ENCODE measurements at places on chromosomes 4 and X.

DNA sequence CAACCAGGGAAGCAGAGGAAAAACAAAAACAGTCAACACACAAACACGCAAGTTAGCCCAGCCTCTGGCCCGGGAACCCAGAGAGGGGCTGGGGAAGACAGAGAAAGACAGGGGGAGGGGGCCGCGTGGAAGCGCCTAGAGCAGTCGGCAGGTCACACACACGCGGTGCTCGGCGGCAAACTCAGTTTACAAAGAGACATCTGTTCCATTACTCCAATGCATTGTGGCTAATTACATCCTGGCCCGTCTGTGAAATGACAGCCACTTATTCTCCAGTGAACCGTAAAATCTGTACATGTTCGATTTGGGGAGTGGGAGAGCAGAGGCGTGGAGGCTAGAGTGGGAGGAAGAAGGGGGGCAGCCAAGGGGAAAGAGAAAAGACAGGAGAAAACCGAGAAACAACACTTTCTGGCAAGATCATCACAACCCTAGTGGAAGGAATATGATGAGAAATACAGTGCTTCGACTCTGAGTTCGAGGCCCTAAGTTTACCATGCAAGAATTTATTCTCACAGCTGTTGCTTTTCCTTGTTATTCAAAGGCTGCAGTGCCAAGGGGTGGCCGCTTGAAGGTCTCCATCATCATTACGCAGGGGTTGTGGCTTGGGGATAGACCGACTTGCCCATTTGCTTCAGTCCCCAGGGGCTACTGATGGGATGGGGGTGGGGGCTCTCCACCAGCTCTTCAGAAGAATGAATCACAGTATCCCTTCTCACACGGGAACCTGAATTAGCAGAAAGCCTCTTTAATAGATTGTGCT is 167.7 kb downstream of the MGST2 start:
- no peak for DNase-seq

GRCh38 chr4:17597517-17597916 is 16.9 kb upstream of the MED28 start:
- no peak for DNase-seq

DNA sequence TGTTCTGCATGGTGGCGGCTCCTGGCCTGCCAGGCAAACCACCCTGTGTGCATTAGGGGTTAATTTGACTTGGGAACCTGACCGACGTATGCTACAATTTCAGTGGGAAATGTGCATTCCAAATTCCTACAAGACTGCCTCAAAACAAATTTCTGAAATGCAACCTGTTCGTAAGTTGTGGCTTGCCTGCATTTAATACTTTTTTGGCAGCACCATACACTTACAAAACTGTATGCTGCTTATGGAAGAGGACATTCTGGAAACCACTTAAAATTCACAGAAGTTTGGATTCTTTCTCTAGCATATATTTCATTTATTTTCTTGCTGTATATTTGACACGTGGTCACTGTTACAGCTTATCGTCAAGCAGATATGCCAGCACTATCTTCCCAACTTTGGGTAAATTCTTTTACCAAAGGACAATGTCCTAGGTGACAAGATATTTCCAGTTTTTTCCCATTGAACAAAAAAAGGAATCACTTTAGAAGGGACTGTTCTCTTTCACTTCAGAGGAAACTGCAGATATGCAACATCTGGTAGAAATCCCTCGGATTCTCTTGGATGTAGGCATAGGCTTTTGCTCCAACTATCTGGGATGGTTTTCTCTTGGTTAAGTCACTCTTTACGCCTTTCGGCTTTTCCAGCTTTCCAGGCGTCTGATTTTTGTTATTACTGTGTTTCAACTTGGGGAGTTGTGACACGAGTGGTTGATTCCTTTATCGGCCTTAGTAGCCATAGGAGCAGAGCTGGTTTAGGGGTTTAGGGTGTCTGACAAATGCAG is 9.7 kb upstream of the TENM3 start:
- DNase-seq, result no peak

- DNase-seq, result no peak
Measured at GRCh38 chr4:144178414-144178813, 37.9 kb upstream of the GYPA start.

DNA sequence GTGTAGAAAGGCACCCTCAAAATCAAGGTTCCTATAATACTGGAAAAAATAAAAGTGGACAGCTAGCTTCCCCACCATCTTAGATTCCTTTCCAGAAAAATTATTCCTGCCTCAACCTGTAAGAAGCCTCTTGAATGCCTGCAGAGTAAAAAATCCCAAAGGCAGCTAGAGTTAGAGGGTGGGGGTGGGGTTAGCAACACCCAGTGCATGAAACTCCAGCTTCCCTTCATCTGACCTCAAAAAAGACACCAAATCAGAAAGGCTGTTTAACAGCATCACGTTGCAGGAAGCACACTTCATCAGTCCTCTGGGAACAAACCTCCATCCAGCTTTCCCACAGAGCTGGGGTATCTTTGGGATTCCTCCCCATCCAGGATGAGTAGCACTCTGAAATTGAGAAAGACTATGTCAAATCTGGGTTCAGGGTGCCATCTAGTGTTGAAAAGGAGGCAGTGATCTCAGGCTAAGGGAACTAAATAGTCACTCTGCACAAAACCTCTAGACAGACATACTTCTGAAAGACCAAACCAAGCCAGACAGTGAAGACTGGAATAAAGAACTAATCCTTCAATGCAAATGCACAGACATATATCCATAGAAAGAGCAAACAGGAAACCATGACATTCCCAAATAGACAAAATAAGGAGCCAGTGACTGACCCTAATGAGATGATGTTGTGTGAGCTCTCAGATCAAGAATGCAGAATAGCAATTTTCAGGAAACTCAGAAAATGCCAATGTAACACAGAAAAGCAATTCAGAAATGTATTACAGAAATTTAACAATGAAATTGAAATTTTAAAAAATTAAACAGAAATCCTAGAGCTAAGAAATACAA is 97.9 kb downstream of the ARHGEF9 start:
- peak; percentile 58 for DNase-seq

DNA sequence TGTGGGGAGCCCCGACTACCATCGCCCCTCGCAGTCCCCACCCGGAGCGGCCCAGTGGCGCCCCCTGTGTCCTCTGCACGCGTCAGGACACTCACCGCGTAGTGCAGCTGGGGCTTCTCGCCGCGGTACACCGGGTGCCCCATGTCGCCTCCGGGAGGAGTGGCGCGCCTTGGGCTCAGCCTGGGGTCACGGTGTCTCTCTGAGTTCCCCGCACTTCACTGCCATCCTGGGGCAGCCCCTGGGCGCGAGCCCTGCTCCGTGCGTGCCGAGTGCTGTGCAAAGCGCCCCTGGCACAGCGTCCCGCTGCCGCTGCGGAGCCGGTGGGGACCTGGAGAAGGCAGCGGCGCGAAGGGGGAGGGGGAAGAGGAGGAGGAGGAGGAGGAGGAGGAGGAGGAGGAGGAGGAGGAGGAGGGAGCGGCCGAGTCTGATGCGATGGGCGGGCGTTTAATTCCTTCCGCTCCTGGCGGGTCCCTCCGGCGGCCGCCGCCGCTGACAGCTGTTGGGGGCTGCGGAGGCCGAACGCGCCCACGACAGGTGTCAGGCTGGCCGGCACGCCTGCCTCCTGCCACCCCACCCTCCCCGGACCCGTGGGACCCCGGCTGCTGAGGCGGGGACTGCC is 134.3 kb downstream of the AMELX start:
- no peak for DNase-seq

DNA sequence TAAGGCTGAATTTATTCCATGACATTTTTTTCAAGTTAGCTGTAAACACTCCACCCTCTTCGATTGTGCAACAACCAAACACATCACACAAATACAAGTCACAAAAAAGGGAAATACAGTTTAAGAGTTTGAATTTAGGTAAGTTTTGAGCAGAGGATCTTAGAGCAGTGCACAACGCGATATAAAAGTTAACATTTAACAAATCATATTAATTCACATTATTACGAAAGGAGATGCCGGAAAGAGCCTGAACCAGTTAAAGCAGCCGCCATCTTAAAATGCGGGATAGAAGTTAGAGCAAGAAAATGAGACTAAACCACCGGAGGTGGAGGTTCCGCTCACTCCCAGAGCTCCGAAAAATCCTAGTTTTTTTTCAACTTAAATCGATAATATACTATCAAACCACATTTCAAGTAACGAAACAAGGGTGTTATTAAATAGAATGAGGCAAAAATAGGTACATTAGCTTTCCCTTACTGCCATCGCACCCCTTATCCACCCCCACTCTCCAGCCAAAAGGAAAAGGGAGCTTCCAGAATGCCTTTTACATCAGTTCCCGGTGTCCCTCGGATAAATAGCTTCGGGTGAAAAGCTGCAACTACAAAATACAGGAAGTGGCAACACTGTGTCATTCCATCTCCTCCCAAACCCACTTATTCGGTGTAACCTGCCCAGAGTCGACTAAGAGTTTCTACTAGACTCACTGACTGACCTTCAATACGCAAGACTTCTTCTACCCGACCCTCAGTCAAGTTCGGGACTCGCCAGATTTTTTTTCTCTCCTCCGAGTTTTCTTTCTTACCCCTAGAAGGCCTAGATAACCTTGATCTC is 1.9 kb downstream of the UBE2D3 start:
- peak; percentile 69 for DNase-seq

GRCh38 chrX:107470198-107470597 is 20.7 kb downstream of the FRMPD3 start:
- no peak for DNase-seq

DNA sequence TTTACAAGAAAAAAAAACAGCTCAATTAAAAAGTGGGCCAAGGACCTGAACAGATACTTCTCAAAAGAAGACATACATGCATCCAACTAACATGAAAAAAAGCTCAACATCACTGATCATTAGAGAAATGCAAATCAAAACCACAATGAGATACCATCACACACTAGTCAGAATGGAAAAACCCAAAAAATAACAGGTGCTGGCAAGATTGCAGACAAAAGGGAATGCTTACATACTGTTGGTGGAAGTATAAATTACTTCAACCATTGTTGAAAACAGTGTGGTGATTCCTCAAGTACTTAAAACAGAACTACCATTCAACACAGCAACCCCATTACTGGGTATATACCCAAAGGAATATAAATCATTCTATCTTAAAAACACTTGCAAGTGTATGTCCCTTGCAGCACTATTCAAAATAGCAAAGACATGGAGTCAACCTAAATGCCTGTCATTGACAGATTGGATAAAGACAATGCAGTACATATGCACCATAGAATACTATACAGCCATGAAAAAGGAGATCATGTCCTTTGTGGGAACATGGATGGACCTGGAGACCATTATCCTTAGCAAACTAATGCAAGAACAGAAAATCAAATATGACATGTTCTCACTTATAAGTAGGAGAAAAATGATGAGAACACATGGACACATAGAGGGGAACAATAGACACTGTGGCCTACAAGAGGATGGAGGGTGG is 97.6 kb downstream of the RAB28 start:
- DNase-seq, result no peak

GRCh38 chr4:86496094-86497080 is 97.7 kb upstream of the PTPN13 start:
- DNase-seq, result no peak

DNA sequence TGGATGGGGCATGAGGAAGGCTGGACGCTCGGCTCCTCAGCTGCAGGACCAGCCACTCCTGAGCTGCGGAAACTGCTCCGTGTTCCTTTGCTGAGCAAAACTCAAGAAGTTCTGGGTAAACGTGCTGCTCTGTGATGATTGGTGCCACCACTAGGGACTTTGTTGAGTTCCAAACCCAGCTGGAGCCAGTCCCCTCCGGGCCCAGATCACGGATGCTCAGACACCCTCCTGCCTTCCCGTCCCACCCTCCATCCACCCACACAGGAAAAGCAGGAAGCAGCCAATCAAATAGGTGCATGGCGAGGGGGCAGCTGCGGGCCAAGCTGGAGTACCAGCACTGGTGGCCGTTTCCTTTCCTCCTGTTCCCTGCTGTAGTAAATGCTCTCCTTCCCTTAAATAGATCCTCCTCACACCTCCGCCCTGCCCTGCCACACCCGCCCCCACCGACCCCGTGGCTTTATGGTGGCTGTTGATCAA is 68.0 kb downstream of the ADRA2C start:
- DNase-seq, result no peak

GRCh38 chr4:78692822-78693170 is 83.4 kb upstream of the BMP2K start:
- DNase-seq, result no peak

GRCh38 chr4:109171070-109171469 is 131.4 kb downstream of the COL25A1 start:
- no peak for DNase-seq

GRCh38 chr4:177251237-177251636 is 58.4 kb upstream of the NEIL3 start:
- DNase-seq, result no peak

DNA sequence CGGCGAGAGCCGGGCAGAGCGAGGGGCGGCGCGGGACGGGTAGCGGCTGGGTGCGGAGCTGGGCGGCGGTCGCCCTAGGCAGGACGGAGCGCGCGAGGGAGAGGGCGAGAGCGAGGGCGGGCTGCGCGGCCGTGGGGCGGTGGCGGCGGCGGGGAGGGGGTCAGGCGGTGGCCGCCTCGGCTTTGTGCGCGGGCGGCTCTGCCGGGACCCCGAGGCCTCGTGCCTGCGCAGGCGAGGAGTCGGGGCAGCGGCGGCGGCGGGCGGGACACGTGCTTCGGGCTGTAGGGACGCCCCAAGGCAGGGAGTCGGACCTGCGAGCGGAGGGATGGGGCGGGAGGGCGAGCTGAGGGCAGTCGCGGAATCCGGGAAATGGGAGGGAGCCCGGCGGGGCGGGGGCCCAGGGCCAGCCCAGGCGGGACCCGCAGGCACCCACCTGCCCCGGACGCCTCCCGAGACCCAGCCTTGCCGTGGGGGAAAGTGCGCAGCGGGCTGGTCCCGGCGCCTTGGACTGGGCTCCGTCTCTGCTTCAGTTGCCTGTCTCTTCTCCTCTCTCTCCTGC is 465 bp downstream of the BMPR1B start:
- peak; percentile 56 for DNase-seq

DNA sequence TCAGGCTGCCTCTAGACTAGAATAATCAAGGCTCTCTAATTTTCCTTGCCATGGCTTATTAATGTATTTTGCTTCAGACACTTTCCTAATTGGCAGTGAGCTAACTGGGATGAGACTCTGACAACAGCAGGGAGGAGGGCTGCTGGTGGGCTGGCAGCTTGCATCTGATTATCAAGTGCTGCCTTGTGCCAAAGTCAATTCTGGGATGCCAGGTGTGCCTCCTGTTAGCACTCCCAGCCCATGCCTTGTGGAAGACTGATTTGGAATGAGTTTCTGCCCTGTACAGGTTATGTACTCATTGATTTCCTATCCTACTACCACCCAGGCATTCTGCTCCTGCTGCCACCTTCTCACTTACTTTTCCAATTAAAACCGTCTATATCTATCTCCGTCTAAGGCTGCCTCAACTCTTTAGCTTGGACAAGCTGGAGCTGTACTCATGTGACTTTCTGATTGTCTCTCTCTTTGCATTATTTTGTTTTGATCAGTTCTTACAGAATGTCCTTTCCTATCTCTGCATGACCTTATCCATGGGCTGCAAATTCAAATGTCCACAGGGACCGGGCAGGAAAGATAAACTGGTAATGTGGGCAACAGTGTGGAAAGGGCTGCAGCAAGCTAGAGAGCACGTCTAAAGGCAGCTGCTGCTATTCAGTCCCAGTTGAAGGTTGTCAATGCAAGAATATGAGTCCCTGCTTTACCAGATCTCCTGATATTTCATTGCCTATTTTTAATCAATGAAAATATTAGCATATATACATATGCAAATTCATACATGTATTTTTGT is 112.6 kb downstream of the GABRA2 start:
- no peak for DNase-seq

- no peak for DNase-seq
Measured at GRCh38 chr4:35760807-35761206, 483.5 kb downstream of the ARAP2 start.
